A375 (cell line): ENCODE measurements at places on chromosomes 6 and 20. TPM values are rescaled to one million over a fixed set of nuclear protein-coding genes. Genes with fewer than 3 reads are reported as not detected.

Gene OLIG3
- not detected in 2 replicates for total RNA-seq

Gene TREM2
- not detected in 2 replicates for total RNA-seq

Gene LINC00237
- not detected in 2 replicates for total RNA-seq

Gene SRMS
- not detected in 2 replicates for total RNA-seq

Gene FYN
- 68.9 and 74.1 TPM in 2 replicates for total RNA-seq

Gene ZSCAN9
- 5.1 and 7.4 TPM in 2 replicates for total RNA-seq

Gene TLDC2
- total RNA-seq = not detected in 2 replicates
